ENCODE measurements at places on chromosomes 7 and 10.

DNA sequence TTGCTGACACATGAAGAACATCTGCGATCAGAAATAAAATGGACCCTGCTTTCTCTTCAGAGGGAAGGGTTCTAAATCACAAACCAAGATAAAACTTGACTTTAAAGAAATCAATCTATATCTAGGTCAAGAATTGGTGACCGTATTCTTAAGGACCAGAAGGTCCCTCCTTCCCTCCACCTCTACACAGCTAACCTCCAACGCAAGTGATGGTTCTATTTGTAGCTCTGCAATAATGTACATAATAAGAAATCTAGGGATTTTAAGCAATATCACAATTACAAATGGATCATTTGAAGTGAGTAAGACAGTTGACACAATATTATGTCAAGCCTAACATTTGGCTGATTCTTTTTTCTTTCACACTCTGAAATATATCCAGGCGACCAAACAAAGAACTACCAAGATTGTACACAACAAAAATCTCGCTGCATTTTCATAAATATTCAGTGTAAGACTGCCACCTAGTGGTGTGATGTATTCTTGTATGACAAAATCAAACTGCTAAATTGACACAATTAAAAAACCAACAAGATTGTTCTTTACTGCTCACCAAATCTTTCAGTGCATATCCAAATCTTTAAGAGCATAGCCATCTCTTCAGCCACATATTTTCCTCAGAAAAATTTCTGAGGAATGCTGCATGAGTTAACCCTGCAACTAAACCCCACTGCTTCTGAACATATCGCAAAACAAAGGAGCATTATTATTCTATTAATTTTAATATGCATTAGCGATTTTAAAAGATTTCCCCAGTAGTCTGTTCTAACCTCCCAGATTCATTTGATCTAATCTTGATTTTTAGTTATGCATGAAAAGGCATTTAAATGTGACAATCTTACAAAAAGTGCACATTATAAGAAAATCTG is 44.5 kb downstream of the ICA1 start:
- no peak for DNase-seq

DNA sequence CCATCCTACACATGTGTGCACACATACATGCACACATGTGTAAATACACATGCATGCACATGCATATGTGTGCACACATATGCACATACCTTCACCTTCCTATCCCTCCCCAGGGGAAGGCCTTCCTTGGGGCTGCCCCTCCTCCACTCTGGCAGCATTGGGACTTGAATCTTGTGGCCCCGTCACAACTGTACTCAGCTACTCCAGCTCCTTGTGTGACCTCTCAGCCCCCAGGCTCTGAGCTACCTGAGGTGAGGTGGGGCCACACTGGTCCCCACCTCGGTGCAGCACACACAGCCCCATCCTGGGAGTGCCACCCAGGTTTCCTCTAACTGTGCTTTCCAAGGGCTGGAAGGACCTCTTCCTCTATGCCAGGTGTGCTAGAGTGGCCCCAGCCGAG is 116.0 kb downstream of the LHPP start:
- DNase-seq: no peak

- DNase-seq: peak; percentile 59
These were observed 982 bp downstream of the COBL start for GRCh38 chr7:51315393-51316261.

GRCh38 chr7:118129041-118129795 is 54.7 kb upstream of the LSM8 start:
- no peak for DNase-seq

DNA sequence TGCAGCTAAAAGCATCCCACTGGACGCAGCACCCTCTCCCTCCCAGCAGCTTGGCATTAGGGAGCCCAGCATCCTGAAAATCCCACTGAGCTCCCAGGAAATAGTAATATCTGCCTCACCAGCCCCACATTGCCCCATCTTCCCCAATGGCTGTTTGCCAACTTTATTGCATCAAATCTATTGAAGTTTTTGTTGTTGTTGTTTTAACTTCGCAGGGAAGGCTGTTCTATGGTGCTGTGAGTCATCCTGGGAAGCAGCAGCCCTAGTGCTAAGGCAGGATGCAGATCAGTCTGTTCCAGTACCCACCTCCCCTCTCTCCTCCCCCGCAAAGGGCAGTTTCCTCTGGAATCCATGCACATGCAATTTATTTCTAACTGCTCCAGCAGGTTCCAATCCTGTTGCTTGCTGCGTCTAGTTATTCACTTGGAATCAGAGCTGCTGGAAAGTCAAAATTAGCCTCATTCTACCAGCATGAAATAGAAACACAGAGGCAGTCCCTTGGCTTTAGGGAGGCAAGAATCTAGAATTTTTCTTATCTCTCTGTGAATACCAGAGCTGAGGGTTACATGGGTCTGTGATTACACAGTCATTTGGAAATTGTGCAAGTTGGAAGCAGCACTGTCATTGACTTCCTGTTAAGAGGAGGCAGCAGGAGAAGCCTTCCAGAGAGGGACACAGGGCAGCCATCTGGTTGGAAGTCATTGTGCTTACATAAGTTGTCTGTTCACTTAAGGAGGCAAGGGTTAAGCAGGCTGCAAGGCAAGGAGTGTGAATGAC is 115.9 kb upstream of the CACUL1 start:
- DNase-seq: no peak

DNA sequence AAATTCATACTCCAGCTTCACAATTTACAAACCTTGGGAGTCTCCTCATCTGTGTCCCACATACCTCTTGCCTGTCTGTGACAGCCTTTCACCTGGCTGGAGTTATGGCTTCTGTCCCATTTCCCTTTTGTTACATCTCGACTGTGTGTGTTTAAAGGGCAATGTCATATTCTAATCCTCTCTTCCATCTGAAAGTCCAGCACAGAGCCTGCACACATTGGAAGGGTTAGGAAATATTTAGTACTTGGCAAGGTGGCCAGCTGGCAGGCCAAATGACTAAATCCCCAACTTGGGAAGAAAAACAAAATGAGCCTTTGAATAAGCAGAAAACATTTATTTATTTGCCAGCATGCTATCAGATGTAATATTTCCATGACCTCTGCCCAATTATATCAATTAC is 120.1 kb upstream of the STK17A start:
- no peak for DNase-seq

DNA sequence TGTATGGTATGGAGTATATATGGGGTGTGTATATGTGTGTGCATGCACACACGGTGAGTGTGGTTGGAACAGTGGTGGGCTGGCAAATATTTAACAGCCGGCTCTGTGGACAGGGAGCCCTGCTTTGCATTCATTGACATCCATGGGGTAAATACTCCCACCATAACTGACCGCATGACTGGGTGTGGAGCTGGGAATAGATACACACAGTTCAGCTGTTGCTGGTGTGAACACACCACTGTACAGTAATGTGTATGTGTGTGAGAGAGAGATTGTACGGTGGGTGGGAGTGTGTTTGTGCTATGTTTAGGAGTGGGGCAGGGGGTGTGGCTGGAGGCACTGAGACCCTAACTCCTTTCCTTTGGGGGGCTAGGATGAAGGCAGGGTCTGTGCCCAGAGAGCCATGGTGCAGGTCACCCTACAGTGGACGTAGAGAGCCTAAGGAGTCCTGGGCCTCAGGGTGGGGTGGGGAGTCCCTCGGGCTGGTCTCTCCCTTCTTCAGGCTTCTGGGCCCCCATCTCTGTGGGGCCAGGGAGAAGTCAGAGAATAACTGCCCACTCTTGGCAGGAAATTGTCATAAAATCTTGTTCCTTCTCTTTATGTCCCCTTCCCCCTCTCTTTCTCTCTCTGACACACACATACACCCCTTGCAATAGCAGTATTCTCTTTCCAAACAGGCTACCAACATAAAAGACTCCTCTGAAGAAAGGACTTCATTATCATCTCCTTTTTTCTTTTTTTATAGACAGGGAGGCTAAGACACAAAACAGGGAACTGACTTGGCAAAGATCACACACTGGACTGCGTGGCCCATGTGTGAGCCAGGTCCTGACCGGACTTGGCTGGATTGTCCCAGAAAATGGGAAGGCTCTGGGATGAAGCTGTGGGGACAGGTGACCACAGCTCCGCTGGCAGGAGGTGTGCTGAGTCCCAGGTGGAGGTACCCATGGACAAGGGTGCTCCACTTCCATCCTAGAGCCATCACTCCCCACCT is 3.2 kb downstream of the SFRP5 start:
- DNase-seq: no peak

DNA sequence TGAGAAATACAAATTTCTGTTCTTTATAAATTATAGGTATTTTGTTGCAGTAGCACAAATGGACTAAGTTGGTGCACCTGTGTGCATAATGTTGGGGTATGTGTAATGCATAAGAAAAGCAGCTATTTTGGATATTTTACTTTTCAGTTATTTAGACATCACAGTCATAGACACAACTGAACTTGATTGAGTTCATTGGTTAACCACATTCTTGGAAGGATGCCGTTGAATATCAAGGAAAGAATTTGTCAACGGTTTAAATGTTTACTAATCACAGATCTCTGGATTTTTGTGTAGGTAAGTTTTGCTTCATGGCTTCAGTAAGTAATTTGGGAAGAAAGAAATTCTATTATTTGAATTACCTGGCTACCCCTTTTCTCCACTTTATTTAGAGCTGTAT is 4.1 kb downstream of the OTUD1 start:
- DNase-seq: no peak

DNA sequence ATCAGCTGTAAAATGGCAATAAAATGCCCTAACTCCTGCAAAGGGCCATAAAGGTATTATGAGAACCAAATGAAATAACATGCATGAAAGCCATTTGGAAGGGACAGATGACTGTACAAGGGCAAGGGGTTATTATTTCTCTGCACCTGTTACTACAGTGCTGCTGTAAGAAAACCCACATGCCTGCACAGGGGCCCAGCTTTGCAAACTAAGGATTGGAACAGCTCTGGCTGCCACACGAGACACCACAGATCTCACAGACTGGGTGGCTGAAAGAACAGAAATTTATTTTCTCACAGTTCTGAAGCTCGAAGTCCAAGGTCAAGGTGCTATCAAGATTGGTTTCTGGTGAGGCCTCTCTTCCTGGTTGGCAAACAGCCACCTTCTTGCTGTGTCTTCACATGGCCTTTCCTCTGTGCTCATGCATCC is 409.0 kb upstream of the NRP1 start:
- no peak for DNase-seq

Measured in glutamatergic neuron (in vitro differentiated cells).